Psoas muscle (tissue), 8 donors: ENCODE measurements at places on chromosomes 4 and X. TPM values are rescaled to one million over a fixed set of nuclear protein-coding genes. Genes with fewer than 3 reads are reported as not detected.
A peak's percentile ranks its signal among the peaks of the same experiment; 100 is the strongest.

Gene LDB2
- total RNA-seq = 13.8 TPM

Gene CLDN22
- total RNA-seq = not detected

Gene SLC25A6
- 92.4 TPM for total RNA-seq

Gene POU4F2
- not detected for total RNA-seq

Gene PAGE4
- 1.4 TPM for total RNA-seq

Gene ADGRG2
- not detected for total RNA-seq

Gene CT45A3
- total RNA-seq = not detected

Gene ADH5
- 59.8 TPM for total RNA-seq

Gene PHOX2B
- total RNA-seq = not detected

Gene MAGEC3
- not detected for total RNA-seq

DNA sequence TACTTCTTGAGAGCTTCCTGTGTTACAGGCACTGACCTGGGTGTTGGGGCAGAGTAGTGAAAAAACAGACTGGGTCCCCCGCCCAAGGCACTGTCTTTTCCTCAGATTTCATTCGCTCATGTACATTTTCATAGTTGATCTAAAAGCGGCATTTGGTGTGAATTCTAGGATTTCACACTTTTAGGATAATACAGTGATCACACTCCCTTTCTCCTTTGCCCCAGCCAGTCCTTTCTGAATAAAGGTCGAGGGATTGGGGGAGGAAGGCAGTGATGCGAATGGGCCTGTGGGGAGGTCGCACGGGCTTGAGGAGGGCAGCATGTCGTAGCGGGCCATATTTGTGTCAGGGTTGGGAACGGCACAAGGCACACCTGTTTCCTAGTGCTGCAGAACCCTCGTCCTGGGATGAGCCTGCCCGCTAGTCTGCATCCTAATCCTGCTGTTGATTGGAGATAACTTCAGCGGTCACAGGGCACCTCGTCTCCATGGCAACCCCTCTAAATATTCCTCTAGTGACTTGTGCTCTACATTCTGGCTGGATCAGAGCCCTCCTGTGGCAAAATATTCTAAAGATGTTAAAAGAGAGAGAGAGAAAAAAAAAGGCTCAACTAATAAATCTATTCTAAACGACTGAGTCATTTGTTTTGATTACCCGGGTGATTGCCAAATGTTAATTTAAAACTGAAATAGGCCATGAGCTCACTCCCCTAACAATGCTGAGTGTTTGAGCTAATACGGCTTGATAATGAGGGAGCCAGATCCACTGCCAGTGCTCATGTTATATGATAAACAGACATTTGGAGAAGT is 21.8 kb downstream of the FHL1 start:
- H3K27me3 ChIP-seq = no peaks in the 10 kb centered on the region
- peak overlapping the region; percentile 95 for H3K27ac ChIP-seq
- DNase-seq = peak; percentile 37
- H3K4me1 ChIP-seq = peaks cover 15% of the 10 kb centered on the region
- no peaks in the 10 kb centered on the region for H3K36me3 ChIP-seq
- H3K4me3 ChIP-seq = peak overlapping the region; percentile 52

DNA sequence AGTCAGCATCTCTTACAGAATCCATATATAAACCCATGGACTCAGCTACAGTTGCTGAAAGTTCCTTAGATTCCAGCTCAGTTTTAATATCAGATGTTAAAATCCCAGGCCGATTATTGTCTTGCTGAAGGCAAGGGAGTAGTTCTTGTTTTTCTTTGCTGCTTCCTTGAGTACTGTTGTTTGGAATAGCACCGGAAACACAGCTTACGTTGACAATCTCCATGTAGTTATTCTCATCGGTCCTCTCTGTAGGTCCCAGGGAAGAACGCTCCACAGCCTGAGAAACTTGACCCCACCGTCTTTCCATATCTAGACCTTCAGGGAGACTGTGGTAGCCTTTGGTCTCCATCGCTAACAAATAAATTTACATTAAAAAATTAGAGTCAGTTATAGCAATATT is 5.7 kb downstream of the NR3C2 start:
- H3K4me3 ChIP-seq = peak overlapping the region; percentile 17
- H3K4me1 ChIP-seq = peaks cover 47% of the 10 kb centered on the region
- H3K27ac ChIP-seq = peak overlapping the region; percentile 51
- DNase-seq = no peak
- no peaks in the 10 kb centered on the region for H3K36me3 ChIP-seq
- no peaks in the 10 kb centered on the region for H3K27me3 ChIP-seq

- no peaks in the 10 kb centered on the region for H3K4me1 ChIP-seq
- no peak overlapping the region for H3K27ac ChIP-seq
- no peaks in the 10 kb centered on the region for H3K27me3 ChIP-seq
- no peak overlapping the region for H3K4me3 ChIP-seq
Measured at GRCh38 chr4:170015285-170015684, 10.9 kb downstream of the MFAP3L start.

GRCh38 chr4:21034728-21035127 is 334.5 kb downstream of the PACRGL start:
- no peaks in the 10 kb centered on the region for H3K27me3 ChIP-seq
- DNase-seq = no peak
- H3K4me1 ChIP-seq = no peaks in the 10 kb centered on the region
- H3K36me3 ChIP-seq = no peaks in the 10 kb centered on the region
- H3K4me3 ChIP-seq = no peak overlapping the region

DNA sequence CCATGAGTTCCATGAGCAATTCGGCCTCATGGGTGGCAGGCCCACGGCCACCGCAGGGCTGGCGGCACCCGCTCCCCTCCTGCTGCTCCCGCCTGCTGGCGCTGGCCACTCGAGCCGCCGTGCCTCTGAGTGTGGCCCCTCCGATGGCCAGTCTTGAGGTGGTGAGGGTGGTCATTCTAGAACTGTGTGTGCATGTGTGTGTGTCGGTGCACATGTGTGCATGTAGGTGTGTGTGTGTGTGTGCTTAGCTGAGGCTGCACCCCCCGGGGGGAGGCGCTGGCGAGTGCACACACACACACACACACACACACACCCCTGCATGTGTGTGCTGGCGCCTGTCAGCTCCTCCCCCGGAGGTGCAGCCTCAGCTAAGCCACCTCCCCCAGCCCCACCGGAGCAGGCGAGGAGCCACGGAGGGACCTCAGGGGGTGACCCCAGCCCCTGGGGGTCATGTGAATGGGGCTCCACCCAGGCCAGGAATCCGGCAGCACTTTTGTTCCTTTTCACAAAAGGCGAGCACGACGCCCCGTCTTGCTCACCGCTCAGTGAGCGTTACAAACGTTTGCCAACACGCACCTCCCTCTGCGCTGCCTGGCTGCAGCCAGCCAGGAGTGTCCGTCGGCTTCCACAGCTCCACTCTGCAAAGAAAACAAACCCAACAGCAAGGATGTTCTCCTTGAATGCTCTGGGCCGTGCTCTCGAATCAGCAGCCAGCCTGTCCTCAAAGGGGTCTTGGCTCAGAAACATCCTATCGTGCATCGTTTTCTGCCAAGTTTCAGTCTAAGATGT is 29.9 kb downstream of the FGFRL1 start:
- no peaks in the 10 kb centered on the region for H3K27me3 ChIP-seq
- no peak overlapping the region for H3K4me3 ChIP-seq
- no peaks in the 10 kb centered on the region for H3K4me1 ChIP-seq

- H3K27ac ChIP-seq = no peak overlapping the region
- H3K4me3 ChIP-seq = no peak overlapping the region
- H3K27me3 ChIP-seq = no peaks in the 10 kb centered on the region
- H3K36me3 ChIP-seq = no peaks in the 10 kb centered on the region
- DNase-seq = no peak
Measured at GRCh38 chr4:20062054-20062453, 189.7 kb upstream of the SLIT2 start.

- H3K27me3 ChIP-seq = no peaks in the 10 kb centered on the region
- no peak overlapping the region for H3K27ac ChIP-seq
- DNase-seq = no peak
- no peak overlapping the region for H3K4me3 ChIP-seq
Measured at GRCh38 chr4:80049402-80049801, 23.6 kb downstream of the ANTXR2 start.

GRCh38 chr4:92265021-92265420 is 38.7 kb upstream of the GRID2 start:
- no peak overlapping the region for H3K4me3 ChIP-seq
- DNase-seq = no peak
- H3K27ac ChIP-seq = no peak overlapping the region
- no peaks in the 10 kb centered on the region for H3K4me1 ChIP-seq
- no peaks in the 10 kb centered on the region for H3K36me3 ChIP-seq

- no peaks in the 10 kb centered on the region for H3K4me1 ChIP-seq
- peaks cover 15% of the 10 kb centered on the region for H3K36me3 ChIP-seq
- H3K27ac ChIP-seq = no peak overlapping the region
Measured at GRCh38 chrX:106959901-106960300, 39.7 kb downstream of the CLDN2 start.

DNA sequence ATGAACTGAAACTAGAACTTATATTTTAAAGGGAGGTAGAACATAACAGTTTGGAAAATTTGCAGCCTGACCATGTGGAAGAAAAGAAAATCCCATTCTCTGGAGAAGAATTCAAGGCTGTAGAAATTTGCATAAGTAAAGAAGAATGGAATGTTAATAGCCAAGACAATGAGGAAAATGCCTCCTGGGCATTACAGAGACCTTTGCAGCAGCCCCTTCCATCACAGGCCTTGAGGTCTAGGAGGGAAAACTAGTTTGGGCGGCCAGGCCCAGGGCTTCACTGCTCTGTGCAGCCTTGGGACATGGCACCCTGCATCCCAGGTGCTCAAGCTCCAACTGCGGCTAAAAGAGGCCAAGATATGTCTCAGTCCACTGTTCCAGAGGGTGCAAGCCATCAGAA is 1506.8 kb downstream of the PCDH18 start:
- no peaks in the 10 kb centered on the region for H3K4me1 ChIP-seq
- H3K4me3 ChIP-seq = no peak overlapping the region
- no peak overlapping the region for H3K27ac ChIP-seq
- no peaks in the 10 kb centered on the region for H3K27me3 ChIP-seq
- no peaks in the 10 kb centered on the region for H3K36me3 ChIP-seq
- no peak for DNase-seq

DNA sequence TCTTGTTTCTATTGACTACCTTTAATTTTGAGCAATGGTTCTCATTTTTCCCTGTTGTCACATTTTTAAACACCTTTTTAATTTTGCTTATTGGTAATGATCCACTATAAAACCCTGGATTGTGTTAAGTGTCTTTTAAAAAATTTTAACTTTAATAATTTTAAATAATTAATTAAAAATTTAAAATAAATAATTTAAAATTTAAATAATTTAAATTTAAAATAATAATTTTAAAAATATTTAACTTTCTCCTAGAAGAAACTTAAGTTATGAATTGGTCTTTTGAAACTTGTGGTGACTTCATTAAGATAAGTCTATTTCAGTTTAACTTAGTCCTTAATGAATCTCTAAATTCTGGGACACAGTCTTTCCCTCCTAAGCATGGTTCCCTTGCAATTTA is 566.3 kb upstream of the GALNTL6 start:
- no peak overlapping the region for H3K27ac ChIP-seq
- DNase-seq = no peak
- no peaks in the 10 kb centered on the region for H3K4me1 ChIP-seq
- H3K36me3 ChIP-seq = no peaks in the 10 kb centered on the region
- no peaks in the 10 kb centered on the region for H3K27me3 ChIP-seq

- H3K27me3 ChIP-seq = no peaks in the 10 kb centered on the region
- no peak for DNase-seq
- no peak overlapping the region for H3K4me3 ChIP-seq
- no peaks in the 10 kb centered on the region for H3K36me3 ChIP-seq
- no peak overlapping the region for H3K27ac ChIP-seq
Measured at GRCh38 chrX:142076633-142077032, 128.5 kb downstream of the MAGEC2 start.

DNA sequence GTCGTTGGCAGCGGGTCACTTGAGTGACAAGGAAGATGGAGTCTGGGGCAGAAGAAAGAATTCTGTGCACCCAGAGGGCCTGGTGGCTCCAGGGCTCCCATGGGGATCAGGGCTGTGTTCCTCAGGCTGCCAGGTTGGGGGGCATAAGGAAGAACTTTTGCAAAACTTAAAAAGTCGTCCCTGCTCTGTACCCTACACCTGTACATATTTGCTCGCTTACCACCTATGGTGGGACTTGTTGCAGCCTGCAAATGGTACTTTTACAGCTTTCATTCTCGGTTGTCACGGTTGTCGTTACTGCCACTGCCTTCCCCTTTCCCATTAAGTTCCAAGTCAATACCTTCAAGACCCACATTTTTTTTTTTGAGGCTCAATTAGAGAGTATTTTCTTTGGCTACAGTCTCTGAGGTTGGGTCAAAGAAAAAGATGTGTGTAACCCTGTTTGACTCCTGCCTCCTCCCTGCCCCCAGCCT is 9.1 kb downstream of the ARX start:
- H3K4me1 ChIP-seq = no peaks in the 10 kb centered on the region
- no peaks in the 10 kb centered on the region for H3K36me3 ChIP-seq
- no peak overlapping the region for H3K4me3 ChIP-seq

DNA sequence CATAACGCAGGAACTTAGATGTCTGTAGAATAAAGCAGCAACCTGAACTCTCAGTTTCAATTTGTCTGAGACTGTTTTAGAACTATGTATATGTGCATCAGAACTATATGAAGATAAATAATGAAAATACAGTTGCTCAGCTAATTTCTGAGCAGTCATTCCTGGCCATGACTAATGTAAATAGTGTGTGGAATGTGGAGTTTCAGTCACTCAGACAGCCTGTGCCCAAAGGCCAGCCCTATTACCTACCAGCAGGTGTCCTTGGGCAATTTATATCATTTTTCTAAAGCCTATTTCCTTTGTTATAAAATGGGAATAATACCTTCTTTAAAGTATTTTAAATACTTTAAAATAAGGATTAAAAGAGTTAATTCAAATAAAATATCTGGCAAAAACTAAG is 56.0 kb upstream of the RELL1 start:
- DNase-seq = no peak
- H3K4me1 ChIP-seq = no peaks in the 10 kb centered on the region
- H3K27ac ChIP-seq = no peak overlapping the region
- H3K36me3 ChIP-seq = no peaks in the 10 kb centered on the region

- peak overlapping the region; percentile 71 for H3K4me3 ChIP-seq
- no peaks in the 10 kb centered on the region for H3K27me3 ChIP-seq
- peak; percentile 67 for DNase-seq
- H3K4me1 ChIP-seq = no peaks in the 10 kb centered on the region
Measured at GRCh38 chr4:186144946-186145569, 40.6 kb downstream of the FAM149A start.

GRCh38 chr4:162061214-162061613 is 102.6 kb downstream of the FSTL5 start:
- H3K4me1 ChIP-seq = no peaks in the 10 kb centered on the region
- H3K27me3 ChIP-seq = no peaks in the 10 kb centered on the region
- DNase-seq = no peak

DNA sequence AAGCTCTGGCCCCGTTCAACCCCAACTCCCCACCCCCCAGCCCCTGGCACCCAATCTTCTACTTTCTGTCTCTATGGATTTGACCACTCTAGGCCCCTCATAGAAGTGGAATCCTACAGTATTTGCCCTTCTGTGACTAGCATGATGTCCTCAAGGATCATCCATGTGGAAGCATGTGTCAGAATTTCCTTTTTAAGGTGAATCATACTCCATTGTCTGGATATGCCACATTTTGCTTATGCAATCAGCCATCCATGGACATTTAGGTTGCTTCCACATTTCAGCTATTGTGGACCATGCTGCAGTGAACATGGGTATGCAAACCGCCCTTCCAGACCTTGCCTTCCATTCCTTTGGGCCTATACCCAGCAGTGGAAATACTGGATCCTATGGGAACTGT is 15.5 kb downstream of the CCNQ start:
- no peaks in the 10 kb centered on the region for H3K36me3 ChIP-seq
- no peaks in the 10 kb centered on the region for H3K4me1 ChIP-seq

GRCh38 chrX:110852180-110852579 is 56.6 kb upstream of the CHRDL1 start:
- no peak for DNase-seq
- H3K36me3 ChIP-seq = no peaks in the 10 kb centered on the region
- H3K4me3 ChIP-seq = no peak overlapping the region
- H3K27me3 ChIP-seq = peaks cover 15% of the 10 kb centered on the region
- no peaks in the 10 kb centered on the region for H3K4me1 ChIP-seq
